ENCODE measurements at places on chromosomes 3 and 15.

GRCh38 chr3:57030721-57031120, 29.7 kb upstream of the SPATA12 start:
- DNase-seq, result no peak

DNA sequence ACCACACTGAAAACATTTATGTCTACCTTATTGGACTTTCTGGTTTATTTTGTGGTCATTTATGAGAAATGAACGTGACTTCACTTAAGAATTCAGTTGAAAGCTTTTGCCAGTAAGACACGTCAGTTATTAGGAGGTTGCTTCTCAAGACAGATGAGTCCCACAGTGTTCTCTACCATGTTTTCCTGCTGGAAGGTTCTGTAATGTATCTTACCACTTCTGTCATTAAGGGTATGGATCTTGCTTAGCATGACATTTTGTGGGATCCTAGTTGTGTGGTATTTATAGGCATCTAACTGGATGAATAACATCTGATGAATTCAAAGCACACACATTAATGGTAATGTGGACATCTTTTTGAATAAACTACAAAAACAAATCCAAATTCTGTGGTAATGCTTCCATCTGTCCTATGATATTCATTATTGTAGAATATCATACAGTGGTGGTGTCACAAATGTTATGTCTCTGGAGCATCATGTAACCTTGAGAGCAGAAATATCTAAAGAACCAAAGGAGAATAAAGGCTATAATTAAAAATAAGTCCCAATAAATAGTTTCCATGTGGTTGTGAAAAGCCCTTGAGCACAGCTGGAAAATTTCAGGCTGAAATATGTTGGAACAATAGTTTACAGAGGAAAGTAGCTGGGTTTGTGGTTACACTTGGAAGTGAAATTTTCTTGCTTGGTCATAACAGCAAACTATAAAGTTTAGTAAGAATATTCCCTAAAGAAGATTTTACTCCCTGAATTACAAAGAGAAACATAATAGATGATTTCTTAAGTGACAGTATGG, 61.5 kb downstream of the C3orf38 start:
- DNase-seq, result no peak

DNA sequence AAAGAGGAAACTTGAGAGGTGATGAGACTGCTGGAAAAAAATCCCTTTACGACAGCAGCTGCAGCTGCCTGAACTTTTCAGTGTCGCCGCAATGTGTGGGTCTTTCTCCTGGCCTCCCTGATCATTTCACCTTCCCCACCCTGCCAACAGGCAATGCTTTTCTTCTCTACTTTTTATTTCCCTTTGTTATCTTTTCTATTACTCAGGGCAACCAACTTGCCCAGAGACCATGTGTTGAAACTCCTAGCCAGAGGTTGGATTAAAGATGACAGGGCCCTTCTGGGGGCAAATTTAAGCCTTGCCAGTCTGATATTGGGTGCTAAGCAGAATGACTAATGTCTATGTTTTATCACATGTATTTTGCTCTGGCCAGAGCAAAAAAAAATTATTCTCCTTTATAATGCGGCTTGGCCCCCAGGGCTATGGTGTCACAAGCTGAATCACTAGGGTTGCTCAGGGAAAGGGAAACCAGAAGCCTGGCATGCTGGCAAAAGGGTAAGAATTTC, 51.5 kb upstream of the CFAP20DC start:
- peak; percentile 49 for DNase-seq

DNA sequence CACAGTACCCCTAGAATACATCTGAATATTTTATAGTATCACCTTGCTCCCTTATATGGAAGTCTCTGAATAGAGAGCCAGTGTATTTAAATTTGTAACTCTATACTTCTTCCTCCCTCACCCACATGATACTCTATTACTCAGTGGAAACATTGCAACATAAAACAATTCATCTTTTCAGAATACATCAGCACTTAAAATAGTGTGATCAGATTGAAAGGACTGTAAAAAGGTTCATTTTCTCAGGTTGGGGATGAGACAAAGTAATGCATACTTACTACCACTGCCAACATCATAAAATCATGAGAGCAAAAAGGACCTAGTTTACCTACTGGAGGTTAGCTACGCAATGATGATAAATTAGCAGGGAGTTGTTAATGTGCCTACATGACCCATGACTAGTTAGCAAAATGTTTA, 13.8 kb upstream of the THRB start:
- DNase-seq, result no peak

GRCh38 chr3:133591271-133591742, 17.8 kb downstream of the CDV3 start:
- peak; percentile 80 for DNase-seq
